ENCODE measurements at places on chromosomes 6 and 20.

GRCh38 chr6:50990750-50991446 lies 172.2 kb downstream of the TFAP2B start:
- DNase-seq: no peak

DNA sequence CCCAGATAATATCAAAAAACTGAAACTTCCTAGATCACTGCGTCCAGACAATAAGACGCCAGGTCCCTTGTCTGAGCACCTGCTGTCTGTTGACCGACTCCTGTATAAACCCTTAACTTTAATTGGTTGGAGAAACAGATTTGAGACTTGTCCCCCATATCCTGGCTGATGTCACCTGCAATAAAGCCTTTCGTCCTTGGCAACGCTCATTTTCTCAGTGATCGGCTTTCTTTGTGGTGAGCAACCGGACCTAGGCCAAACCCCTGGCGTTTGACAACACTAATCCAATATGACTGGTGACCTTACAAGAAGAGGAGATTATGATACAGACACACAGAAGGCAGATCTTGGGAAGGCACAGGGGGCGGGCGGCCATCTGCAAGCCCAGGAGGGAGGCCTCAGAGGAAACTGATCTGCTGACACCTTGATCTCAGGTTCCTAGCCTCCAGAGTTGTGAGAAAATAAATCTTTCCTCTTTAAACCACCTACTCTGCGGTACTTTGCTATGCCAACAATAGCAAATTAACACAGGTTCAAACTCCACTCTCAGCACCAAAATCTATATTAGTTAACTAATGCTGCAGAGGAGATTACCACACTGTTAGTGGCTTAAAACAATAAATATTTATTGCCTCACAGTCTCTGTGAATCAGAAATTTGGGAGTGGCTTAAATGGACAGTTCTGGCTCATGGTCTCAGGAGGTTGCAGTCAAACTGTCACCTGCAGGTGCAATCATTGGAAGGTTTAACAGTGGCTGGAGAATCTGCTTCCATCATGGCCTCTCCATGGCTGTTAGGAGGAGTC lies 178.7 kb downstream of the OTOR start:
- DNase-seq: no peak

- DNase-seq: no peak
These were observed 730.7 kb downstream of the RFPL4B start for GRCh38 chr6:113077794-113078193.

DNA sequence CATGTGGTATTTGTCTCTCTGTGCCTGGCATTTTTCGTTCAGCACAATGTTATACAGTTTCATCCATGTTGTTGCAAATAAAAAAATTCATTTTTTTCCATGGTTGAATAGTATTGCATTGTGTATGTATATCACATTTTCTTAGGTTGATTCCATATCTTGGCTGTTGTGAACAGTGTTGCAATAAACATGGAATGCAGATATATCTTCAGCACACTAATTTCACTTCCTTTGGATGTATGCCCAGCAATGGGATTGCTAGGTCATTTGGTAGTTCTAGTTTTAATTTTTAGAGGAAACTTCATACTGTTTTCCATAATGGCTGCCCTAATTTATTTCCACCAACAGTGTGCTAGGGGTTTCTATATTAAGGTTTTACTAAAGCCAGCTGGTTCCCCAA lies 52.6 kb downstream of the GFRAL start:
- no peak for DNase-seq

DNA sequence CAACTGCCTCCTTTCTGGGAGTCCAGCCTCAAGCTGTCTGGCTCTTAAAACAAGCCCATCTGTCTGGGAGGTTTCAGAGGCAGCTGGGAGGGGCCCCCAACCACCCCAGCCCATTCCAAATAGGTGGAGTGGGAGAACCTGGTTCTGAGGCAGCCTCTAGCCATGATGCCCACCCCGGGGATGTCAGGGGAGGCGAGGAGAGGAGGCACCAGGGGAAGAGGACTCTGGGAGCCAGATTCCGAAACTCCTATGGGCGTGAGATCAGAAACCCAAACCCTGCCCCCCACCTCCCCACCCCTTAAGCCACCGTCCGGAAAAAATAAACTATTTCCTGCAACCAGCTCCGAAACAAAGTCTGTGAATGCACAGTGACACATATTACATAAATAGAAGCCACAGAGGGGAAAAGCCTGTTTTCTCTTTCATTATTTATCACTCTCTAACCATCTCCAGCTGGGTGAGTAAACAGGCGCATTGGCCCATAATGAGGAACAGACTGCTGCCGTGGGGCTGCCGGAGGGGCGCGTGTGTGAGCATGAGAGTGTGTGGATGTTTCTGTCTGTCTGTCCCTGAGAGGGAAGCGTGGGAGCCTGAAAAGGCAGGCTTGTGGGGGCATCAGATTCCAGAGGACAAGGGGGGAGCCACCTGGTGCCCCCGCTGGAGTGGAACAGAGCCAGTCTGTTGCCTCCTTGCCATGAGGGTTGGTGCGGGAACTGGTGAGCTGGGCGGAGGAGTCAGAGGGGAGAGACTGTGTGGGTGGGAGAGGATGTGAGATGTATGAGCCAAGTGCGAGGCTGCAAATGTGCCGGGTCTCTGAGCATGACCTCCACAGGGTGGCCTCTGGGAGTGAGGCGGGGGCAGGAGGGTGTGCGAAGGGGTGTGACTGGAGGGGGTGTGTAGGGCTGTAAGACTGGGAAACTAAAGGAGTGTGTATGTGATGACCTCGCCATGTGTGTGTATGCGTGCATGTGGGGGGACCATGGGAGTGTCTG lies 14.3 kb upstream of the FOXP4 start:
- peak; percentile 76 for DNase-seq

GRCh38 chr6:4224067-4224978 lies 88.9 kb upstream of the ECI2 start:
- DNase-seq: no peak

DNA sequence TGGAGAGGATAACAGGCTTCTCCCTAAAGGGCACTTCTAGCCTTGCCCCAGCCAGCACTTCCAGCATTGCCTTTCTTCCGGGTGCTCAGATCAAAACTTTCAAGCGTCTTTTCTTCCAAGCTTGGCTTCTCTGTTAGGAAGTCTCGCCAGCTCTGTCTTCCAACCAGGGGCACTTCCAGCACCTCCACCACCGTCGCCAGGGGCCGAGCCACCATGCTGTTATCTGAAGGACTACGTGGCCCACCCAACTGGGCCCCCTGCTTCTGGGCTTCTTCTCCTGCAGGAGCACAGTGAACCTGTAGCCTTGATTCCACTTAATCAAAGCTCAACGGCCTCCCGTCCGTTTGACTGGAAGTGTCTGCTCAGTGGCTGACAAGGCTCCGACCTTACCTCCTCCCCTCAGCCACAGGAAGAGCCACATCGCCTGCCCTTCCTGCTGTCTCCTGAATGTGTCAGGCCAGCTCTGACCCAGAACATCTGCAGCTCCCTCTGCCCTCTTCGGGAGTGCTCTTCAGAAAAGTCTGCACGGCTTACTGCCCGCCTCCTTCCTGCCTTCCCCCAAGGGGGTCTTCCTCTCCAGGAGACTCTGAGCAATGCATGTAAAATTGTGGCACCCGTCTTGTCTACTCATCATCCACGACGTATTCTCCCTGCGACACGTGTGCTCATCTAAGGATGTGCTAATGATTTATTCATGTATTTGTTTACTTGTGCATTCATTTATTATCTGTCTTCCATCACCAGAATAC lies 527.0 kb downstream of the CDH26 start:
- DNase-seq: no peak

DNA sequence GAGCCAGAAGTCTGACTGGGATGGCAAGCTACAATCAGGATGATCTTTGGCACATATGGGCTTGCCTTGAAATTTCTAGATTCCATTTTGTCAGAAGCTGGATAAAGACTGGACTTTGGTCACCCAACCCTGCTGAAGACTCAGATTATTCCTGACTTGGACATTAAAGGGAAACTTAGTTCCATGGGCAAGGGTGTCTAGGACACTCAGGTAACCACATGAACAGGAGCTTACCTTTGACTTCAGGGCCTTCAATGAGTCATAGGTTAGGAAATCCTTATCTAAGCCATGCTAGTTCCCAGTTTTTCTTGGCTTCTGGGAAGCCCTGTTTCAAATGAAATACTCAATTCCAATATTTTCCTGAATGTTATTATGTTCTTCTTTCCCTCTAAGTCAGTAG lies 28.5 kb upstream of the IFNGR1 start:
- no peak for DNase-seq

DNA sequence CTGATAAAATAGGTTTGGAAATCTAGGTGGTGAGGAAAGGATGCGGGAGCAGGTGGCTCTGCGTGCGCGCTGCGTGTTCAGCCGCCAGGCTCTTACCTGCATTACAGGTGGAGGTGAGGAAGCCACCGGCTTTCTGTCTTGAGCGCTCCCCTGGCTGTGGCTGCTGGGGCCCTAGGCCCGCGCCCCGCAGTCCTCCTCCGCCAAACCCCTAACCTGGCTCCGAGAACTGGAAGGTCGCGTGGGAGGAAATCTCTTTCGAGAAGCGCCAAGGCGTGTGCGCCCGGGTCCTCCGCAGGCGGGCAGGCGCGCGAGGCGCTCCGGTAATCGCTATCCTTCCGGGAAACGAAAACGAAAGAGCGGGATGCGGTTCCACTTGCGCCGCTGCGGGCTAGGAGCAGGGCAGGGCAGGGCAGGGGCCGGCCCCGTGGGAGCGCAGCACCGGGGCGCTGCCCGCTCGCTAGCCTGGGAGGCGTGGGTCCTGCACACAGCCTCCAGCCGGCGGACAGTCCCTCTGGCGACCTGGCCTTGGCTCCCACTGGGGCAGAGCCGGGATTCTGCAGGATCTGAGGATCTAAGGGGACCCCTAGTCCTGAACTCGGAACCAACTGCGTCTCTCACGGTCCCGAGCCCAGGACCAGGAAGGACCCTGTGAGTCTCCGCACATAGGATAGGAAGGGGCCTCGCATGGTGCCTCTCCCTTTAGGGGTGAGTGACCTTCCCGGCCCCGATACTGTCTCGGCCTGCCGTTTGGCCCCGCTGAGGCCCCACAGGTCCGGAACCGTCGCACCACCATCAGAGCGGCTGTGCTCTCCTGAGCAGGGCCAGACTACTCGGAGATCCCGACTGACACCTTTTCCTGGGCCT lies at the start of gene ETV7:
Gene ETV7 (minus strand): TSS at position 230 of the 864 bp plus-strand sequence. CDS start 128 bp downstream, at position 102.
- peak; percentile 31 for DNase-seq

GRCh38 chr6:37024656-37025337 lies 19.3 kb downstream of the FGD2 start:
- DNase-seq: peak; percentile 52

DNA sequence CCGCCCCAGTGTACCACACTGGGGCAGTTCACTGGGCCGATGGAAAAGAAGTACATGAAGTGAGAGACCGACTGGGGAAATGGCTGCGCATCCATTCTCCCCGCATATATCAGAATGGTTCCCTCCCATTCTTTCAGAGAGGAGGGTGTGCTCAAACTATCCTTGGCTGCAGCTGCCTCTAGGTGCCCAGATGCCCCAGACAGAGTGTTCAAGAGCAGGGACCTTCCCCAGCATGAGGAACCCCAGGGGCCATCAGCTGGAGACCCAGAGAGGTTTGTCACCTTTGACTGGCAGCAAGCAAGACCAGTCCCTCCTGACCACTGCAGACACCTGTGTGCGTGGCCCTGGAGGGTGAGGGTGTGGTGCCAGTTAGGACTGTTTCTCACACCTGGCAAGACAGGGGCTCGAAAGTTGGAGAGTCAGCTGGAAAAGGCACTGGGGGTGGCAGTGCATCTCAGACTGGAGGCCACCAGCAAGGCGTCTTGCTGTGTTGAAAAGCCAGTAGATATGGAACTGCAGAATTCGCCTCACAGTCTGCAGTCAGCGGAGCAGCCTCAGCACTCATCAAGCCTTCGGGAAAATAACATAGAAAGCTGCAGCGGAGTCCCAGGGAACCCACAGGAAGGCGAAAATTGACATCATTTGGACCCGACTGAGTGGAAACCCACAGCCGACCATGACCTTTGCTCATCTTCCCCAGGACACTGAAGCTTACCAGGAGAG lies 76.7 kb downstream of the GPR6 start:
- no peak for DNase-seq

GRCh38 chr6:19699932-19700331 lies 137.2 kb upstream of the ID4 start:
- DNase-seq: no peak

DNA sequence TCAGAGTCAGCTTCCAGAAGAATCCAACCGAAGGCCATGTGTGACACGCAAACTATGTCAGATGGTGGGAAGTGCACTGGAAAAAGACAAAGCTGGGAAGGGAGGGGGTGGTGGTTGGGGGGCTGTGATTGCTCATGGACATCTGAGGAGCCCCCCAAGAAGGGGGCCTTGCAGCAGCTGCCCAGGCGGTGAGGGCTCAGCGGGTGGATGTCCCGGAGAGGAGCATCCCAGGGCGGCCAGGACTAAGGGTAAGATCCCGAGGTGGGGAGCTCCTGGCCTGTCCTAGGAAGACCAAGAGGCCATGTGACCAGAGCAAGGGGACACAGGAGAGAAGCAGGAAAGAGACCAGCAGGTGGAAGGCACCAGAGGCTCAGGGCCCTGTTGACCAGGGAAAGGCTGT lies 299.5 kb downstream of the PREX1 start:
- no peak for DNase-seq

- DNase-seq: no peak
These were observed 50.8 kb upstream of the DSN1 start for GRCh38 chr20:36824142-36824940.

DNA sequence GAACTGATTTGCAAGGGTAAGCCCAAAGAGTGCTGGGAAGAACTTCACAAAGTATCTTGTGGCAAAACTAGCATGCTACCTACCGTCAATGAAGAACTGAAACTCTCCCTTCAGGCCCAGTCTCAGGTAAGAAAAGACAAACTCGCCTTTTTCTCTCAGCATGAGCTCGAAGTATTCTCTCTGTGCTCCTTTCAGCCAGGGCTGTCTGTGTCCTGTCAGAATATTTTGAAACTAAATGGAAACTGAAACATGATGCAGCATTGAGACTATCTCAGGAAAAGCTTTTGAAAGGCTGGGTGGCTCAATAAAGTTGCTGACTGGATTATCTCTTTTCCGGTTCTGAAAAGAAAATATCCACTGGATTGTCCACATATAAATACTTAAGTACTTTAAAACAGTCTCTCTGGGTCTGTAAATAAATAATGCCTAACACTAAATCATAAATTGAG lies 696 bp downstream of the CALHM5 start:
- peak; percentile 81 for DNase-seq

DNA sequence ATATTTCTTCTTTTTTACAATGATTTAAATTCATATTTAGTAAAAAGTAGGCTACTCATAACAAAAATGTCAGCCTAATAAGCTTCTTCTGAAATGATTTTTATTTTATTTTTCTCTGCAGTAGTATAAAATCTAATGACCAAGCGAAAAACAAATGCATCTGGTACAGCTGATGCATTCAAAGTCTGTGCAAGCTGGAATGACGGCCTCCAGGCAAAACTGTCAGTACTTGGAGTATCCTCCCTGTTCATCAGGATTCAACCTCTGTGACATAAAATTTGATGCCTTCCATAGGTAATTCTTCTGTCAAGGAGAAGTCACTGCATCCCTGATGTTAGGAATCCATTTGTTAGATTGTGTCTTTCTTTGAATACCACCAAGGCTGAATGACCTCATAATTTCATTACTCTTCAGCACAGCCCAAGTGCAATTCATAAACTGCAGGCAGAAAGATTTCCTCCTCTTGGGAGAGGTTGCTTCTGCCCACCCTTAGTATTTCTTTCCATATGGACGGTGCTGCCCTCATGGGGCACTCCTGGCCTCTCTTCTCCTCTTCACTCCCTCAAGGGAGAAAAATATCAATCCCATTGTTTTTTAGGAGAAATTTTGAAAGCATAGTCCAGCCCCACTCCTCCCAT lies 146.4 kb upstream of the STXBP5 start:
- no peak for DNase-seq

- no peak for DNase-seq
These were observed 18.0 kb downstream of the HFE start for GRCh38 chr6:26105109-26105730.

GRCh38 chr20:2402271-2402980 lies 21.7 kb downstream of the TGM6 start:
- no peak for DNase-seq

All from MM.1S (cell line).